Effector CD4-positive, alpha-beta T cell (primary cell): ENCODE measurements at places on chromosomes 6 and 20.

- DNase-seq = no peak
Observed at GRCh38 chr20:39298121-39298520, 336.0 kb downstream of the DHX35 start.

GRCh38 chr6:111427341-111428116 lies 55.5 kb downstream of the REV3L start:
- DNase-seq = no peak

GRCh38 chr6:91435630-91436029 lies 848.8 kb upstream of the MAP3K7 start:
- no peak for DNase-seq

GRCh38 chr20:36155629-36155971 lies 1.1 kb downstream of the EPB41L1 start:
- no peak for DNase-seq

- no peak for DNase-seq
Observed at GRCh38 chr6:127857051-127857637, 43.7 kb downstream of the THEMIS start.

- peak; percentile 71 for DNase-seq
Observed at GRCh38 chr6:32796848-32797776, 19.7 kb downstream of the HLA-DOB start.

DNA sequence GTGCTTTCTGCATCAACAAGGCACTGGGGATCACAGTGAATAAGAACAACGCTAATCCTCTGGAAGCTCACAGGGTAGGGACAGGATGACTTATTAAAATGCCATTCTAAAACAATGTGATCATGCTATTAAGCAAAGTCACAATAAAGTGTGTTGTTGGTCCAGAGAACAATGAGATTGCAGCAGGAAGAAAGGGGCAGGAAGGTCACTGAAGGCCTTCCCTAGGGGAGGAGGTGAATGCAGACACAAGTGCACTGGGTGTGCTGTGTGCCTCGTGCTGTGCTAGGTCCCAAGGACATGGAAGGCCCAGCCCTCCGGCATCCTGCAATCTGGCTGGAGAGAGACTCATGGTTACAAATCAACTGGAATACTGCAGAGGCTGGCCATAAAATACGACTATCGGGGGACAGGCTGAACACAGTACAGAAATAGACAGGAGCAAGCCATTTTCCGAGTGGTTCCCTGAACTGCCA lies 55.7 kb downstream of the LYRM4 start:
- no peak for DNase-seq

DNA sequence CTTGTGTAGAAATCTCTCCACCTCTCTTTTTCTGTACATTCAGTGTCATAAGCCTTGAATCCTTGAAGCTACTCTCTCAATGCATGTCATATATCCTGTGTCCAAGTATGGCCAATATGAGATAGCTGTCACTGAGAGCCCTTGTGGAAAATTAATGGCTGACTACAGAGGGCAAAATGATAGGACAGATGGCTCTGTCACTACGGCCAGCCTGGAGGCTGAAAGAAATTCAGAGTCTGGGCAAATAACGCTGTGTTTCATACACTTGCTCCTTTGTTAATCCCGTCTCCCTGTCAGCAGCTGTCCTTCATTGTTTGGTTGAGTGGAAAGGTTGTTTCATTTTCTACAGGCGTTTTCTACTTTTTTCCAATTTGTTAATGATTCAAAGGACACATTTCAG lies 70.4 kb upstream of the VGLL2 start:
- DNase-seq = no peak

- DNase-seq = no peak
Observed at GRCh38 chr6:70176842-70177550, 125.9 kb downstream of the COL9A1 start.

GRCh38 chr6:81063891-81064290 lies 688.6 kb downstream of the TENT5A start:
- no peak for DNase-seq

- DNase-seq = no peak
Observed at GRCh38 chr6:146851837-146852236, 253.1 kb downstream of the ADGB start.

GRCh38 chr20:59160389-59161115 lies 3.1 kb upstream of the ZNF831 start:
- DNase-seq = no peak

- peak; percentile 38 for DNase-seq
Observed at GRCh38 chr6:156953479-156954146, 176.4 kb downstream of the ARID1B start.

GRCh38 chr20:63740070-63740626 lies 572 bp downstream of the SLC2A4RG start:
- peak; percentile 53 for DNase-seq

DNA sequence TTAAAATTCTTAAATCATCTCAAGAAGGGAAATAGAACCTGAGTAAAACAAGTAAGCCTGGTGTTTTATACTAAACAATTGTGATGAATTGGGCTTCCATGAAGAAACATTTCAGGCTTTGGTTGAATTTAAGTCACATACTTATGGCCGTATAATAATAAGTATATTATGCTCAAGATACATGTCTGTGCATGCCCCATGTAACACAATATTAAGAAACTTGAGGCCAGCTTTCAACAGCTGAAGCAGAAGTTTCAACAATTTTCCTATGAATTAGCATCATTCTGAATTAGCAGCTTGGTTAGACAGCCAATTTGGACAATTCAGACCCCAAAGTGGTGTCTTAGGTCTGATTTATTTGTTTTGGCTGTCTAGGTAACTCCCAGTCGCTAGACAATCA lies 243.7 kb downstream of the MYLK4 start:
- no peak for DNase-seq
